ENCODE measurements at places on chromosomes 7 and 10.

DNA sequence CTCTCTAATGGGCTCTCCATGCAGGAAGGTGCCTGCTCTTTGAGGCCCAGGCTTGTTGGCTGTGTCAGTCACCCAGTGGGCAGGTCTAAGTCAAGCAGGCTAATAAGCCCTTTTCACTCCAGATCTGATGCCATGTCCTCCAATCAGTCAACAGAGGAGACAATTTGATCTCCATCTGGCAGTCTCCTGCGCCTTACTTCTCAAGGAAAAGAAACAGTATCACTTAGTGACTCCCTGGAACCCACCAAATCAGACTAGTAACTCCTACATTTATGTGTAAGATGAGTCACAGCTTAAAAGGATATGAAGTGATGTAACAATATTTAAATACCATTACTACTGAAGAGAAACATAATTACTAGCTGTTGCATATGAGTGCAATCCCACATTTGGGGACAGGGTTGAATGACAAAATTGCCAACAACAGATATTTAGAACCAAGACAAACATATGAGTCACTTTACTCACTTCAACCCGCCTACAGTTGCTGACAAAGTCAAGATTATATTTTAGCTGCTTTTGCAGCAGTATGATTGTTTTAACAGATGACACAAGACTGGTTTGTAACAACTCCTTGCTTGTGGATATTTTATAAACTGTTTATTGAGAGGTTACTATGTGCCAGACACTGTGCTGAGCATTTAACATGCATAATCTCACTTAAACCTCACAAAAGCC is 72.1 kb downstream of the USP6NL start:
- peak; percentile 66 for DNase-seq

GRCh38 chr10:31761156-31761555 is 167.5 kb downstream of the ARHGAP12 start:
- DNase-seq, result no peak

GRCh38 chr10:79298403-79299244 is 48.6 kb upstream of the PPIF start:
- DNase-seq, result peak; percentile 87

GRCh38 chr7:123054357-123055133 is 59.0 kb upstream of the TAS2R16 start:
- DNase-seq, result no peak

DNA sequence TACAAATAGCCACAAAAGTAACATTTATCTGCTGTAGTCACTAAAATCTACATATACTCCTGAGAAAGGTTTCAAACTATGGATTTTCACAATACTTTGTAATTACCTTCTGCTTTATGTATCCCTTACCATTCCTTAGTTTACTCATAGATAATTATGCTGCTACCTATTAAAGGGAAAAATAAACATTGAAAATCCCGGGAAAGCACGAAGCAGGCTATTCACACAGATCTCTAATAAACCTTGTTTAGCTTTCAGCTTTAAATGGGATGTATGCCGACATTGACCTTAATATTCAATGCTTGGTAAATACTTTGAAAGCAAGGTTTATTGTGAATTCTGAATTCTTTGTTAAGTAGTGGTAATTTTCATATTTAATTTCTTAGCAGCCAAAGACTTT is 58.5 kb upstream of the SMIM30 start:
- no peak for DNase-seq

- peak; percentile 68 for DNase-seq
Observed at GRCh38 chr10:29957907-29958331, 101.5 kb downstream of the JCAD start.

- peak; percentile 73 for DNase-seq
Observed at GRCh38 chr10:96229568-96230030, 41.8 kb downstream of the BLNK start.

GRCh38 chr7:80257756-80258155 is 123.1 kb downstream of the GNAI1 start:
- no peak for DNase-seq

DNA sequence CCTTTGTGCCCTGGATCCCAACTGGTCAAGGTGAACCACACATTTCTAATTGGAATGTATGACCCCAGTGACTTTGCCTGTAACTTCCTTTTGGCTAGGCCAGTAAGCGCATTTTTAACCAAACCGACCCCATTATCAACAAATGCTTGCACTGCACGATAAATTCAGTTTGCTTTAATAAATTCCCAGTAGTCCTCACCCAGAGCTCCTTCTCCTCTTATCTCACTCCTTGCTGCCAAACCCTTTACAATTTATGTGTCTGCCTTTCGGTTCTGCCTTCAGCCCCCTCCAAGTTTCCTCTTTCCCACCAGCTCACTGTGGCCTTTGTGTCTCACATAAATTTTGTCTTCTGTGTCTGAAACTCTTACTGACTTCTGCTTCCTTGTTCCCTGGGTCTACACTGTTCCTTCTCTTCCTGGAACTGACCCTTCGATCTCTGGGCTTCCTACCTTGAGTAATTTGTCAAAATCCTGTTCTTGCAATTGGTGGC is 59.0 kb downstream of the TBXAS1 start:
- no peak for DNase-seq

DNA sequence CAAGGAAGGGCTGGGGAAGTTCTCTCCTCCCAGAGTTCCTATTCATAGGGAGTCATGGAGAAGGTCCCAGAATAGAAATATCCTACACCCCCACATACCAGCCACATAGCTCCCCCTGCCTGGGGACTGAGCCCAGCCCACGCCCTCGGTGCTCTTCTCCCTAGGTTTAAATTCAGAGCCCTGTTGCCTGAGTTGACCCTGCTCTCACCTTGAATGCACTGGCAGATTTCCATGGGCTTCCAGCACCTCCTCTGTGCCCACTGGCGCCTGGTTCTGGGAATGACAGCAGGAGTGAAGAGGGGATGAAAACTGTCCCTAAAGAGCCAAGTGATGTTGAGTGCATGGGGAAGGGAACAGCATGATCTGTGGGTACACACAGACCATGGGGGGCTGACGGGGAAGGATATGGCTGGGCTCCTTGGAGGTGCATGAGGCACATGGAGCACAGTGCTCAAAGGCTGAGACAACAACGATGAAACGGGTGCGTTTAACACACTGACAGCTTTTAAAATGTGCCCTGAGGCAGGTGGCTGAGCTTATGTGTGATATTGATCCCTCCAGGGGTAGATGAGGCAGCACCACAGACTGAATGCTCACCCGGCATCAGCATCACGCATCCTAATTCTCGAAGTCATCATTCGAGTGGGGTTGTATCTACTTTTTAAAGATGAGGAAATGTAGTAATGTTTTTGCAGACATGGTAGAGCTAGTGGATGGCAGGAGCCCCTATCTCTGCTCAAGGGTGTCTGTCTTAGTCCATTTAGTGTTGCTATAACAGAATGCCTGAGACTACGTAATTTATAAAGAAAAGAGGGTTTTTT is 53.7 kb upstream of the IGFBP3 start:
- no peak for DNase-seq

- DNase-seq, result no peak
Observed at GRCh38 chr7:103598326-103598905, 152.4 kb upstream of the SLC26A5 start.

- DNase-seq, result no peak
Observed at GRCh38 chr10:49253340-49253906, 45.5 kb upstream of the C10orf71 start.

GRCh38 chr10:7243873-7244272 is 167.0 kb downstream of the SFMBT2 start:
- no peak for DNase-seq

GRCh38 chr10:71774916-71775702 is 1.8 kb upstream of the VSIR start:
- DNase-seq, result no peak

- DNase-seq, result no peak
Observed at GRCh38 chr10:124273141-124273540, 145.6 kb downstream of the OAT start.

- DNase-seq, result peak; percentile 36
Observed at GRCh38 chr10:100969187-100970075, at the start of gene SEMA4G. Gene SEMA4G, plus strand, starts transcription at chr10:100969504. Its CDS starts 3,409 bp downstream, at chr10:100972913.

DNA sequence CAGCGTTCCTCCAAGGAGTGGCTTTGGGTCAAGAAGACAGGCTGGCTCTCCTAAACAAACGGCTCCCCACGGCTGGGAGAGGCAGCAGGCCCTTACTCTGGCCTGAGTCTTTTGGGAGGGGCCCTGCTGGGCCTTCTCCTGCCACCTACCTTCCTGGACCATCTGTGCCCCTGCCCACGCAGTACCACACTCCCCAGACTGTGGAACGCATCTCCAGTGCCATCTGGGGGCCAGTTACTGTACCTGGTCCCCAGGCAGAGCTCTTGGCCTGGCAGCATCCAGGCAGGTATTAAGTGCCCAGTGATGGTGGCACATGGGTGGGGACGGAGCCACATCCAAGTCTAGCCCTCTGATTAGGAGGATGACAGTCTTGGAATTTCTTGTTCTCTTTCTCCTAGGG is 14.4 kb downstream of the ALKBH4 start:
- DNase-seq, result no peak

DNA sequence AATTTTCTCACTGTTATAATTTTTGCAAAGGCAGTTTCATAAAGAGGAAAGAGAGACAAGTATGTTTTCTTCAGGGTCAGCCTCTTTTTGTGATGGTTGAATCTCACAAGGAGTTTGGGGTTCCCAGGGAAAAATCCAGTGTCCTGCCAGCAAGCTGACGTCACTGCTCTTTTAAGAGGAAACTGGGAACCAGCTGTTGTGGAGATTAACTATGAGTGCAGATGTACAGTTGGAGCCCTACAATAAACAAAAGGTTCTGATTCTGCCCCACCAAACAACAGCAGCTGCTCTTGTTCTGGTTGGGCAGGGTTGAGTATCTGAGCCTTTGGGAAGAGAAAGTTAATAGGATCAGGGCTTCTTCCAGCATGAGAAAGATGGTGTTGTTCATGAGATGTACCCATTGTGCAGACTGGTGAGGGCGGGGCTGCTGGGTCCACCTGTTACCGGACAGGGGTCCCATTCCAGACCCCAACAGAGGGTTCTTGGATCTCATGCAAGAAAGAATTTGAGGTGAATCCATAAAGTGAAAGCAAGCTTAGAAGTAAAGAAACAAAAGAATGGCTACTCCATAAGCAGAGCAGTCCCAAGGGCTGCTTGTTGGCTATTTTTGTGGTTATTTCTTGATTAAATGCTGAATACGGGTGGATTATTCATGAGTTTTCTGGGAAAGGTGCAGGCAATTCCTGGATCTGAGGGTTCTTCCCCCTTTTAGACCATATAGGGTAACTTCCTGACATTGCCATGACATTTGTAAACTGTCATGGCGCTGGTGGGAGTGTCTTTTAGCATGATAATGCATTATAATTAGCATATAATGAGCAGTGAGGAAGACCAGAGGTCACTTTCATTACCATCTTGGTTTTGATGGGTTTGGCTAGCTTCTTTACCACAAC is 12.5 kb downstream of the PRF1 start:
- peak; percentile 76 for DNase-seq

DNA sequence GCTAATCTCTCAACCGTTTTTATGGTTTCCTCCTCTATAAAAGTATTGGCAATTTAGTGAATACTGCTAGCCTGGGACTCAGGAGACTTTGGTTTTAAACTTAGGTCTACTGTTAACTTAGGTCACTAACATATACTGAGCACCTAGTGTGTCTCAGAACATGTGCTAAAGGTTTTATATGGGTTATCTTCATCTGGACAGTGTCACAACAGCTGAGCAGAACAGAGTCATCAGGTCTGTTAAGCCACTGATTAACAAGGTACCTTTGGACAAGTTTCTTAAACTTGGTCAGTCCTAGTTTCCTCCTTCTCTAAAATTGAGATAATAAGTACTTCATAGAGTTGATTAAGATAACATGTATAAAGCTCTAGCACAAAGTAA is 30.6 kb downstream of the NET1 start:
- no peak for DNase-seq

GRCh38 chr7:127765150-127765549 is 113.2 kb downstream of the SND1 start:
- no peak for DNase-seq

DNA sequence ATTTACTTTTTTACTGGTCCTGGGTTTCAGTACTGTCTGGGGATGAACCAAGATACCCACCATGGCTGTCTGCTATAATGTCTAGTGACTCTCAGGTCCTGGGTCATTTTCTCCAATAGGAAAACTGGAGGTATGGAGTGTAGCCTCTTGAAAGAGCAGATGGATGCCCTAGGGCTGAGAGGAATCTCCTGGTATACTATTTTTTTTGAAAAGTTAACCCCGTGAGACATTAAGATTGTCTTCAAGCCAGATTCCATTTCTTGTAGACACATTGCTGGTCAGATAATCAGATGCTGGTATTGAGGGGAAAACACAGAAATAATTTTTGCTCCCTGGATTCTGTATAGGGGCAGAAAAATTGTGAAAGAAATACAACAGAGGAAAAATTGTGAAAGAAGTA is 97.3 kb downstream of the ZNF680 start:
- no peak for DNase-seq

- DNase-seq, result no peak
Observed at GRCh38 chr10:60170250-60170649, 219.4 kb downstream of the ANK3 start.

DNA sequence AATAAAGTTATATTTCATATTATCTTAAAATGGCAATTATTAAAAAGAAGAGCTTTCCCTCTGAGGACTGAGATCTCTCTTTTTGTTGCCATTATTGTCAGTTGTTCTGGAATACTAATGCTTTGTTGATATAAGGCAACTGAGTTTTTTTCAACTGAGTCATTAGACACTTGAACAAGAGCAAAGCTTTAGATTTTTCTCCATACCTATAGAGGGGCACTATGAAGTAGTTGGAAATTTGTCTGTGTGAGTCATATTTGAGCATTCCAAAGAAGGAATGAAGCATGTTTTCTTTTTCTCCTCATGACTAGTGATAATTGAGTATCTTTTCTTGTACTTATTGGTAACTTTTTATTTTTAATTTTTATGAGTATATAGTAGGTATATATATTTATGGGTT is 24.5 kb downstream of the RPA3 start:
- peak; percentile 72 for DNase-seq

GRCh38 chr7:158498443-158499081 is 89.1 kb downstream of the PTPRN2 start:
- no peak for DNase-seq

DNA sequence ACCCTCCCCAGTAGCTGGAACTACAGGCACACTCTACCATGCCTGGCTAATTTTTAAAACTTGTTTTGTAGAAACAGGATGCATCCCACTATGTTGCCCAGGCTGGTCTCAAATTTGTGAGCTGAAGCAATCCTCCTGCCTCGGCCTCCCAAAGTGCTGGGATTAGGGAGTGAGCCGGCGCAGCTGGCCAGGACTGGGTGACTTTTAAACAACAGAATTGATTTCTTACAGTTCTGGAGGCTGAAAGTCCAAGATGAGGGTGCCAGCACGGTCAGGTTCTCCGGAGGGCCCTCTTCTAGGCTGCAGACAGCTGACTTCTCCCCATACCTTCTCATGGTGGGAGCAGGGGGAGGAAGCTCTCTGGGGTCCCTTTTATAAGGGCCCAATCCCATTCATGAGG is 75.2 kb upstream of the CHST15 start:
- no peak for DNase-seq

DNA sequence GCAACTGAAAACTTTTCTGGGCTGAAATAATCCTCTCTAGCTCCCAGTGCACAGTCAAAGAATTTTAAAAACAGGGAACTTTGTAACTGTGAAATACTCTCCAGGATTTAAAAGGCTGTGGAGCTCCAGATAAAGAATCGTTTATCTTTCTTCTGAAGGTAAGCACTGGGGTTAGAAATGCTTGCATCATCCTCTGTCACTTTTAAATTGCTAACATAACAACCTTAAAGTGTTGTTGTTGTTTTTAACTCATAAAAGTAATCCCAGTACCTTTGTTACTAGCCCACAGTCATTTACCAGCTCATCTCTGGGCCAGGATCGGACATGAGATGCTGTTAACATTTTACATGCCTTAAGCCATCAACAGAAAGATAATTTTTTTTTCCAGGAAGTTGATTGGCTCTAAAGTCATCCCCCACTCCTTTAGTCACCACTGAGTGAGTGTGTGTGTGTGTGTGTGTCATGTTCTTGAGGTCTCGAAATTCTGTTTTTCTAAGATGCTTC is at the start of gene SLC39A12:
Gene SLC39A12, plus strand, starts transcription at position 51 of the 504 bp plus-strand sequence. CDS start 1,359 bp downstream, outside the sequence.
- DNase-seq, result peak; percentile 54
